ENCODE measurements at places on chromosomes 6 and 20. TPM values are rescaled to one million over a fixed set of nuclear protein-coding genes. Genes with fewer than 3 reads are reported as not detected.

Gene SLC18B1
- total RNA-seq = 24.1 TPM

Gene SIRPB1
- 0.11 TPM for total RNA-seq

Gene FAM162B
- total RNA-seq = 1.6 TPM

Gene R3HDML
- not detected for total RNA-seq

GRCh38 chr6:80425089-80425823 lies 318.8 kb downstream of the BCKDHB start:
- peaks cover 49% of the 10 kb centered on the region for H3K36me3 ChIP-seq
- H3K27me3 ChIP-seq = no peaks in the 10 kb centered on the region
- H3K4me3 ChIP-seq = no peak overlapping the region
- H3K27ac ChIP-seq = no peak overlapping the region
- no peak for DNase-seq
- H3K4me1 ChIP-seq = no peaks in the 10 kb centered on the region

GRCh38 chr6:8000636-8001035 lies 63.6 kb downstream of the BLOC1S5 start:
- no peak overlapping the region for H3K27ac ChIP-seq
- no peaks in the 10 kb centered on the region for H3K4me1 ChIP-seq
- H3K4me3 ChIP-seq = no peak overlapping the region
- DNase-seq = no peak
